Cardiac fibroblast (primary cell): ENCODE measurements at places on chromosomes 12 and 14.

DNA sequence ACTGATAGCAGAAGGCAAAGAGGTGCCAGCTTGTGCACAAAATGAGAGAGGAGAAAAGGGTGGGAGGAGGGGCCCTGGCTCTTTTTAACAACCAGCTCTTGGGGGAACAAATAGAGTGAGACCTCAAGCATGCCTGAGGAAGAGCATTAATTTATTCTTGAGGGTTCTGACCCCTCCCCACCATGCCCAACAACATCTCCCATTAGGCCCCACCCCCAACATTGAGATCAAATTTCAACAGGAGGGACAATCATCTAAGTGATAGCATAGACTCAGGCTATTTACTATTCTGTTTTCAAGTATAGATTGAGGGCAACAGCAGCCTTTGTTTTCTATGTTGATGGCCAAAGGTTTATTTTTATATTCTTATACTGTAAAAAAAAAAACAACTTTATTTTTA lies 59.7 kb downstream of the FUT8 start:
- no peak for DNase-seq

- no peak for DNase-seq
Measured at GRCh38 chr14:37545174-37545573, 49.9 kb downstream of the FOXA1 start.

DNA sequence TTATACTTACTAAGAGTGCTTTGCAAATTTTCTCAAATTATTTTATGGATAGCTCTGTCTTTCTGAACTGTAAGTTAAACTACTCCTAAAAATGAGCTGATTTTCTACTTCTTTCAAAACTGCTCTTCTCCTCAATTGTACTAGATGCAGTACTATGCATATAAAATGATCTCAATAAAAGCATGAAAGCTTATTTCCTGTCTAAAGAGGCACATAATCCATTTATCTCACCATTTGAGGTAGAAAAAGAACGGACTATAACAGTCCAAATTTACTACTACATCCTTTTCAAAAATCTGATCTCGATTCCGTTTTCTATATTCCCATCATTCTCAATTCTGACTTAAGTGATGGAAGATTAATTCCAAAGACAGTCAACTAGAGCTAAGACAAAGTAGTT lies 14.4 kb downstream of the SLIRP start:
- DNase-seq, result no peak

GRCh38 chr14:70018713-70019211 lies 139.5 kb downstream of the SMOC1 start:
- peak; percentile 47 for DNase-seq

DNA sequence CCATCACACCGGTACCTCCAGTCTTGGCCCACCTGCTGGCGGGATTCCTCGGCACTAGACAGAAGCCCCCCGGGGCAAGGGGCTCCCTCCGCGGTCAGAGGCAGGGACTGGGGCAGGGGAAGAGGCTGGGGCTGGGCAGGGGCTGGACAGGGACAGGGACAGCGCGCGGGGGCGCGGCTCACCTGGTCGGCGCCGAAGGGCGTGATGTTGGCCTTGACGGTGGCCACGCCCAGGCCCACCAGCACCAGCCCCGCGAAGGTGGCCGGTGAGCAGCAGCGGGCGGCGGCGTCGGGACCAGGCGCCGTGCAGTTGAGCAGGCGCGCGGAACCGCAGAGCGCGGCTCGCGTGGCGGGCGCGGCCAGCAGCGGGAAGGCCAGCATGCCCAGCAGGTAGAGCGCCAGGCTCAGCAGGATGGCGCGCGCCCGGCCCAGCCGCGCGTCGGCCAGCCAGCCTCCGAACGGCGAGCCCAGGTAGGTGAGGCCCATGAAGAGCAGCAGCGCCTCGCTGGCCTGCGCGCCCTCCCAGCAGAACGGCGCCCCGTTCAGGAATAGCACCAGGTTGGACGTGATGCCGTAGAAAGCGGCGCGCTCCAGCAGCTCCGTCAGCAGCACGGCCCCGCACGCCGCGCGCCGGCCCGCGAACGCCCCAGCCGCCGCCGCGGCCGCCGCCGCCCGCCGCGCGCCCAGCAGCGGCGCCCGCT lies 392 bp downstream of the SLC15A4 start:
- DNase-seq, result no peak

- DNase-seq, result no peak
Measured at GRCh38 chr14:51107801-51108200, 12.9 kb upstream of the TRIM9 start.

- DNase-seq, result no peak
Measured at GRCh38 chr12:123991372-123991951, 18.4 kb downstream of the ZNF664 start.

- DNase-seq, result peak; percentile 69
Measured at GRCh38 chr12:27554421-27555186, 30.6 kb downstream of the PPFIBP1 start.

DNA sequence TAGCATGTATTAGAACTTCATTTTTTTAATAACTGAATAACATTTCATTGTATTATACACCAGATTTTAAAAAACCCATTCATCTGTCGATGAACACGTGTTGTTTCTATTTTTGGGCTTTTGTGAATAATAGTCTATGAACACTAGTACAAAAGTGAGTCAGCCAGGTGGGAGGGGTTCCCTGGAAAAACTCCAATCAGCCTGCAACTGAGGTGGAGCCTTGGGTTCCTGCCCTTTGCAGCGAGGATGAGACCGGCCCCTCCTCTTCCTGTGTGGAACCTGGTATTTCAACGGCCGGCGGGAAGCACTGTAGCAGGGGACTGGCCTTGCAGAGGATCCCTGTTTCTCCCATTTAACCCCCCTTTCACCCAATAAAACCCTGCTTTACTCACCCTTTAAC lies 56.1 kb downstream of the LMNTD1 start:
- no peak for DNase-seq

- DNase-seq, result no peak
Measured at GRCh38 chr12:5030066-5030465, 13.6 kb upstream of the KCNA5 start.

- DNase-seq, result peak; percentile 68
Measured at GRCh38 chr12:57182918-57183575, 33.5 kb upstream of the NXPH4 start.

GRCh38 chr14:30251557-30252100 lies 307.3 kb upstream of the G2E3 start:
- no peak for DNase-seq
